ENCODE measurements at places on chromosomes 6 and 20.

DNA sequence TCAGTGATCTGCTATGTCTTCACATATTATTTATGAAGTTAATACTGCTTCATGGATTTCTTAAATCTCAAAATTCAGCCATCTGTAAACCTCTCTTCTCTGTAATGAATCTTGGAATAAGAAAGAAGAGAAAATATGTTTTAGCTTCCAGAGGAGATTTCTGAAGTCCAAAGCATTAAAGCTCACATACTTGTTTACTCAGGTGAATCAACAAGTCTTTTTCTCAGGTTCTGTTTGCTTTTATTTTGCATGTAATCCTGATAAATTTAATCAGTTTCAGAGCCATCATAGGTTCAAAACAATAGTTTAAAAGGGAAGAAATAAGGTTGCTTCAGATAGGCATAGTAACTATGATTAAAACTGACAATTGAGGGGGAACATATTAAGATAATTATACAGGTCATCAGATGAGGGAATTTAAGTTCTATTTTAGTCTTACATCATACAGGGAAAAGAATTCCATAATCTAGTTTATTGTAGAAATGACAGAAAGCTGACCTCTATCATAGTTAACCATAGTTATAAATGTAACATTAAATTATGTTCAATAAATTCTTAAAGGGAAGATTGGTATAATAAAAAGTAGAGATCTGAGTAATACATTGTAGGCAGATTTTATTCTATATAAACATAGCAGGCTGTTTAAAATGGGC, 716.2 kb downstream of the EYS start:
- no peak for DNase-seq

DNA sequence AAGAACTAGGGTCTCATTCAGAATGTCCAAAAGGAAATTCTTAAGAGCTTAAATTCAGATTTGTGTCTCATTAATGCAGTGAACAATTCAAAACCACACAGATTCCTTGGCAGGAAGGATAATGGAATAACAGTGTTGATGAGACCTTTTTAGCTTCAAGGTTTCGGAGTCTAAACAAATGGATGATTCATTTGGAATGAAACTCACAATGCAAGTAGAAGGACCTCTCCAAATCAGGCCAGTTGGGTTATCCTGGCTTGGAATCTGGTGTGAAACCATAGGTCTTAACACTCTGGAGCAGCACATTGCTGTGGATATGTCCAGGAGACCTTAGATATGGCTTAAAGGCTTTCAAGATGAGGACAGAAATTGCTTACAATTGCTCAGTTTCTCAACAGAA, 44.9 kb downstream of the KCTD20 start:
- DNase-seq, result no peak

GRCh38 chr20:39619271-39619785, 657.2 kb downstream of the DHX35 start:
- no peak for DNase-seq

DNA sequence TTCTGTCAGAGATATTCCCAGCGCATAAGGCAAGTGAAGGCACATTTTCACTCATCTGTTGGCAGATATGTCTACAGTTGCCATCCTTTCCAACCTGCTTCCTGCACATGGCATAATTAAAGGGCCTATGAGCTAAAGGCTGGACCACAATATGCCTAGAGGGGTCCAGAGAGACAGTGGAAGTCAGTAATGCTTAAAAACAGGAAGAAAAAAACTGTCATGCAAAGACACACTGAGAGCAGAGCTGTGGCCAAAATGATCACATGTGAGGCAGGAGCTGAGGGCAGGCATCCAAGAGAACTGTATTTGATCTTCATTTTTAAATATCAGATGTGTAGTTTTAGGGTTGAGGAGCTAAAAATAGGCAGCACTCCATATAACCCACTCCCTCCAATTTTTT, 125.0 kb upstream of the BACH2 start:
- no peak for DNase-seq

DNA sequence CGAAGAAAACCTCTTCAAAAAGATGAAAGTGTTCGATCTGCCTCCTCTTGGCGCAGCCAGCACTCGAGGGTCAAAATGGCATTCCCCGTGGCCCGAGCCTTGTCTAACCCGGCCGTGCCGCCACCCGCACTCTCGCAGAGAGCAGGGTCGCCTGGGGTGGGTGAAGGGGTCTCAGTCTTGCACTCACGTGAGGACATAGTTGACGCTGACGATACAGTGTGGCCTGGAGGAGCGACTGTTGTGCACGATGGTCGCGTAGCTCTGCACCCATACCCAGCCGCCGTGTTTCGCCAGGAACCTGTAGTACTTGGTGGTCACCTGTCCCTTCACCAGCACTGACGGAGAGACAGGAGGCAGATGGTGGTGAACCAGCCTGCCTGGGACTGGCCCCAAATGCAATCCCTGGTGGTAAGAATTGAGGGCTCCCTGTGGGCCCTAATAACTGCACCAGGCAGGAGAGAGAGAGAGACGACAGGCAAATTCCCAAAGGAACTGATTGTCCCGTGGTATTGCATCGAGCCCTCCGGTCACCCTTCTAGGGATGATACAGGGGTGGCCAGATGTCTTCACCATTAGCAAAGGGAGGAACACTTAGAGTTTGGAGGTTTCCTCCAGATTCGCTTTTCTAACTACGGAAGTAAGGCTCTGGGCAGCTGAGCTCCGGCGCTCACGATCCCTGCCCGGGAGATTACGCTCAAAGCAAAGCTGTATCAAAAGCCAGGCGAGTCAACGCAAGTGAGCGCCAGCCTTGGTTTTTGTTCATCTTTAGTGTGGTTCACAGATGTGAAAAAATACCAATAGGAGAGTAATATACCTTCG, 17.4 kb downstream of the SIM1 start:
- DNase-seq, result no peak

DNA sequence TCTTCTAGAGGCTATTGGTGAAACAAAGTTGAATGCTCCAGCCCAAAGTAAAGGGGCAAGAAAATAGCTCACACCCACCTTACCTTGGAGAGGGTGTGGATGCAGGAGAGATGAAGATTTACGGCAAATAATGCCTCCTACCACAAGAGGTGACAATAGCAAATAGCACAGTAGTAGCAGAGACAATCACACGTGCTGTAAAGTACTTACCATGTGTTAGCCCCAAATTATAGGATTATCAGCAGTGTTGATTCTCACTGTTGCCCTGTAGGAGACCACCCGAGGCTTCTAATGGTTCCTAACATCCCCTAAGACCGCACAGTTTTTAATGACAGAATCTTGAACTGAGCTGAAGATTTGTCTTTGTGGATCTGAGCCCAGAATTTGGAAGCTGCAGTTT, 94.8 kb upstream of the FOXA2 start:
- DNase-seq, result no peak
